ENCODE measurements at places on chromosomes 4 and X. TPM values are rescaled to one million over a fixed set of nuclear protein-coding genes. Genes with fewer than 3 reads are reported as not detected.
A peak's percentile ranks its signal among the peaks of the same experiment; 100 is the strongest.

GRCh38 chr4:100113732-100114131 lies 76.5 kb downstream of the DDIT4L start:
- no peak for DNase-seq

- no peak for DNase-seq
These were observed 17.7 kb downstream of the MND1 start for GRCh38 chr4:153362184-153362583.

DNA sequence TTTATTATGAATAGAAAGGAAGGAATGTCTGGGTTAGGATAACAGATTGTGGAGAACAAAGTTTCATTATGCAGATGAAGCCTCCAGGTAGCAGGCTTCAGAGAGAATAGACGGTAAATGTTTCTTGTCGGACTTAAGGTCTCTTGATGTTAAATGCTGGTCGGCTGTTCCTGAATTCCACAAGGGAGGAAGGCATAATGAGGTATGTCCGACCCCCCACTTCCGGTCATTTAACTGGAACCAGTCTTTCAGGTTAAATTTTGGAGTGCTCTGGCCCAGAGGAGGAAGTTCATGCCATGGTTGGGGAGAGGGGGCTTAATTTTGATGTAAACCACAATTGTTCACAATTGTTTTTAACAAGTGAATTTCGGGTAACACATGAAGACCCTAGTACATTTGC lies 158.1 kb upstream of the VCX3A start:
- no peak for DNase-seq

GRCh38 chr4:70062000-70062399 lies 11.8 kb downstream of the HTN1 start:
- DNase-seq: no peak

- DNase-seq: no peak
These were observed 293.6 kb upstream of the FAT4 start for GRCh38 chr4:125021189-125021588.

GRCh38 chrX:47458528-47458927 lies 24.5 kb downstream of the ZNF41 start:
- no peak for DNase-seq

DNA sequence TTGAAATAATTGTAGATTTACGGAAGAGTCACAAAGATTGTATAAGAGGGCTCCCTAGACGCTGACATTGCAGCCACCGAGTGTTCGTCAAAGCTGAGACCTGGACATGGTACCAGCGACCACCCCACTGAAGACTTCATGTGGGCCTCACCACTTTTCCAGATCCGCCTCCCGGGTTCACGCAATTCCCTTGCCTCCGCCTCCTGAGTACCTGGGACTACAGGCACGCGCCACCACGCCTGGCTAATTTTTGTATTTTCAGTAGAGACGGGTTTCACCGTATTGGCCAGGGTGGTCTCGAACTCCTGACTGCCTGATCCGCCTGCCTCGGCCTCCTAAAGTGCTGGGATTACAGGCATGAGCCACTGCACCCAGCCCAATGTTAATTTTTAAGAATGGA lies 29.7 kb downstream of the CPLX1 start:
- DNase-seq: no peak

DNA sequence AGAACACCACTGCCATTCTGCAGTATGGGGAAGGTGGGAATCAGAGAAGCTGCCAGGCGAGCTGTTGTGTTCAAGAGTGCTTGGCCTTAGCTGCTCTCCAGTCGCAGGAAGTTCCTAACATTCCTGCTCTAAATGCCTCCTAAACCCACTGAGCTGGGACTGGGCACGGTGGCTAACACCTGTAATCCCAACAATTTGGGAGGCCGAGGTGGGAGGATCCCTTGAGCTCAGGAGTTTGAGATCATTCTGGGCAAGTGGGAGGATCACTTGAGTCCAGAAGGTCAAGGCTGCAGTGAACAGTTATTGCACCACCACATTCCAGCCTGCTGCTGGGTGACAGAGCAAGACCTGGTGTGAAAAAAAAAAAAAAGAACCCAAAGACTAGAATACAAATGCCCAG lies 690.3 kb upstream of the FAM241A start:
- no peak for DNase-seq

- DNase-seq: no peak
These were observed 190.3 kb upstream of the PSAPL1 start for GRCh38 chr4:7625071-7625470.

DNA sequence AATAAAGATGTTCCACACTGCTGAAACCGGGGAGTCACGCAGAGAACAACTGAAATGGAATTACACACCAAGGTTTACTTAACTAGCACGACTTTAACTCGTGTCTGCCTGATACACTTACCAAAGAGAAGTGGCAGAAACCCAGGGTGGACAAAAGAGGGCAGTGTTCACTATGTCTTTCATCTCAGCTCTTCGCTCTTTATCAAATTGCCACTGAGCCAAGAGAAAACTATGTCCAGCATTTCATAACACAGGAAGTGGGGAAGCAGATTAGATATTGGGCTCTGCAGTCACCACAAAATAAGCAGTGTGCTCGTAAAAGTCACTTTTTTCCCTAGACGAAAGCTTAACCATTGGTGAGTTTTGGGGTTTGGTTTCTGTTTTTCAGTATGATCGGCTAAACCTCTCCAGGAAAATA lies 155.7 kb downstream of the CHIC2 start:
- DNase-seq: peak; percentile 66

GRCh38 chr4:181509073-181509472 lies 734.1 kb upstream of the TENM3 start:
- DNase-seq: no peak

DNA sequence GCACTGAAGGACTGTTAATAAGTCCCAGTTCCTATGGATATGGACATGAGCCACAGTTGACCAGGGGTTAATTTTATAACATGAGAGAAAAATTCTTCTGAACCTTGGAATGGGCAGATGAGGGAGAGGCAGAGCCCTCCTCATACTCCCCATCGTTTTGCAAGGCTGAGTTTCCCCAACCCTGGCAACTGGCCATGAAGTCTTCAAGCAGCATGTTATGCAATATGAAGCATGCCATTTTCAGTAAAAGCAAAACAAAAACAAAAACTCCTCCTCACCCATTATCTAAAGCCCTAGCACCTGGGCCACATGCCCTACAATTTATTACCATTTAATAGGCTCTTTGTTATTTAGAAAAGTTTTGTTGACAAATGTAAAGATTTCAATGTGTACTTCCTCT lies 64.5 kb downstream of the GPC4 start:
- peak; percentile 67 for DNase-seq

GRCh38 chr4:84792366-84793301 lies 173.9 kb downstream of the WDFY3 start:
- DNase-seq: no peak

- DNase-seq: peak; percentile 48
These were observed 52.0 kb downstream of the HMX1 start for GRCh38 chr4:8819473-8820177.

DNA sequence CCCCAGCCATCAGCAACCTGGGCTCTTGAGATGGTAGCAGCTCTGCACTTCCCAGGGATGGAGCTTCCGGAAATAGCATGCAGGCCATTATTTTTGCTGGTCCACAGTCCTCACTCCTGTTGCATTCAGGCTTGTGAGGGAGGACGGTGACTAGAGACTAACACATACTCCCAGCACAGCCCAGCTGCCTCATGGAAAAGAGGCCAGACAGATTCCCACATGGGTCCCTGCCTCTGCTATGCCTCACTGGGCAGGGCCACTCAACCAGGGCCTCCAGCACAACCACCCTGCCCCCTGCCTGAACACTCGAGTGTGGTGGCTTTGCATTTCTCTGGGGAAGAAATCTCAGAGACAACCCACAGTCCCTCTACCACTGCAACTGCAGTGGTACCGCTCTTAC lies 1195.1 kb downstream of the PCDH18 start:
- DNase-seq: no peak

GRCh38 chrX:138485767-138486166 lies 225.8 kb downstream of the FGF13 start:
- DNase-seq: no peak

GRCh38 chr4:155842080-155842479 lies 24.0 kb downstream of the ASIC5 start:
- no peak for DNase-seq

DNA sequence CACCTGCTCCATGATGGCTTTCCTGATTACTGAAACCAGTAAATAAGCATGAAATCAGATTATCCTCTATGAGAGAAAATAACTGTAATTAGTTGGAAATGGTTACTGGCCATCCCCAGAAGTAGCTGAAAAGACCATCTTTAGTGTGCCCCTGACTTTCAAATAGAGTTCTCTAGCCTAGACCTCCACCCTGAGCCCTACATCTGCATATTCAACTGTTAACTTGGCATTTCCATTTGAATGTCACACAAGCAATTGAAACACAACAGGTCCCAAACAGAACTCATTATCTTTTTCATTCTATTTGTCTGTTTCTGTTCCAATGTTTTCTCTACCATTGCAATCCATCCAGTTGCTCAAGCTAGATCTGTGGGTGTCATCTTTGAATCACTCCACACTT lies 952.3 kb downstream of the RPA4 start:
- no peak for DNase-seq

- no peak for DNase-seq
These were observed 149.4 kb downstream of the PDGFRA start for GRCh38 chr4:54378461-54378860.

- DNase-seq: no peak
These were observed 710 bp downstream of the PRKG2 start for GRCh38 chr4:81214144-81214880.

GRCh38 chr4:124177647-124178425 lies 534.7 kb downstream of the ANKRD50 start:
- no peak for DNase-seq

GRCh38 chr4:152217896-152218295 lies 318.0 kb downstream of the FBXW7 start:
- DNase-seq: no peak

DNA sequence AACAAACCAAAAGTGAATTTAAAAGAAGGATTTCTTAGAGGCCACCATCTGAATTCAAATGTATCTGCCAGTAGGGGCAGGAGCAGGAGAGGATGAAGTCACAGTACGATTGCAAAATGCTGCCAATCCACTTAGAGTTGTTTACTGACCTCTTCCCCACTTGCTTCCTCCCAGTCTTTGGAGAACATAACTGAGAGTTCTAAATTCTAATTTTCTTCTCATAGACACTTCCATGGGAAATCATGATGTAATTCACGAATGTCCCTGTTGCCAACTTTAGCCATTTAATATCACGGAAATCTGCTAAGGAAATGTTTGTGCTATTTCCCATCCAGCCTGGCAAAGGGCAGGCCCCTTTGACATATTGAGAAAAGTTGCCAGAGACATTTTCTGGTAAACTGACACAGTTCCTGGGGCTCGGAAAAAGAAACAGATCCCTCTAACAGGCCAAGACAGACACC lies 33.6 kb upstream of the NOCT start:
- DNase-seq: peak; percentile 69

DNA sequence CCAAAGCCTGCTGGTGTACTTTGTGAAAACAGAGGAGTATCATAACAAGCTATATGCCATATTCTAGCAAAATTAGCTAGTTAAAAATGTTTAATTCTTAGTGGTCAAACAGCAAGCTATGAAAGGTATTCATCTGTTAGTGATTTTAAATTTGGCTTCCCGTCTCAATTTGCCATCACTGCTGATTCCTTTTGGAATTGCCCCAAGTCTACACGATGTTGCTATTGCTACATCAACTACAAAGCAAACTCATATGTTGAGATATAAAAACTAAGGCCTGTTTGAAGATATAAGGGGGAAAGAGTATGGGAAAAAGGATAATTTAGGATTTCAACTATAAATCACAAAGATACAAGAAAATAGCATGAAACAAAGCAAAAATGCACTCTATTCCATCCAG lies 146.1 kb downstream of the COL25A1 start:
- DNase-seq: no peak

DNA sequence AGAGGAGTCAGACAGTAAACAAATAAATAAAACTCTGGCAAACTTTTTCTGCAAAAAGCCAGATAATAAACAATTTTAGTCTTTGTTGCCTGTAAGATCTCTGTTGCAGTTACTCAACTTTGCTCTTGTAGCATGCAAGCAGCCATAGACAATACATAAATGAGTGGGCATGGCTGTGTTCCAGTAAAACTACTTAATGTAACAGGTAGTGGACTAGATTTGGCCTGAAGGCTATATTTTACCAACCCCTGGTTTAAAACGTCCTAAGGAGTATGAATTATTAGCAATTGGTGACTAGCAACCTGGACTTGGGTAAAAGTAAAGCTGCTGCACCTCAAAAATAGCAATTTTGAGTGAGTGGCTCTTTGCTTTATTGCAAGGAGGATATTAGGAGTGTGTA lies 30.9 kb downstream of the SLAIN2 start:
- no peak for DNase-seq

DNA sequence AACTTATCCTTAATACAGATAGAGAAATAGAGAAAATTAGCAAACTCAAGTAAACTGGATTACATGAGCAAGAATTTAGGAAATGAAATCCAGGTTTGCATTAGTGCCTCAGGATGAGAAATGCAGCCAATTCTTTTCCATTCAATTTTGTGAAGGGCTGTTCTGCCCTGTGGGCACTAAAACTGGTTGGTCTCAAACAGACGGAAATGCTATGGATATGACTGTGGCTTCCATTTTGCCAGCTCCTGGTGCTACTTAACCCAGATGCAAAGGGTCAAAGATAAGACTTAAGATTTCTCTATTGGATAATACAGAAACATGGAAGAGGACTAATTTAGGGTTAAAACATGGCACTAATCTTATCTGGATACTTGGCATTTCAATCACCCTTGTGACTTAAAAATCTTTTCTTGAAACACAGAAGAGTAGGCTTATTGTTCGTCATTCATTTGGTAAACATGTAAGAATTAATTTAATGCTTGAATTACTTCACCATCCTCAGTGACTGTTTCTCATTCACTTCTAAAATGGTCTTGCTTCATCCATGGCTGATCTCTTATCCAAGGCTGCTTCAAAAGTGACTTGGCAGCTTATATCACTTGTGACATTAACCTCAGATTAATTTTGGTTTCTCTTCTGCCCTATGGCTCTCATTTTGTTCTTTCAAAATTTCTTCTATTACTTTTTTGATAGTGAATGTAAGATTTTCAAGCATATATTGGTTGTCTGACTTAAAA lies 1008.7 kb downstream of the GLUD2 start:
- DNase-seq: no peak

PNMA5 gene
- total RNA-seq: not detected

UGT2B11 gene
- total RNA-seq: not detected

BMX gene
- 20.1 TPM for total RNA-seq

ARMCX2 gene
- 43.9 TPM for total RNA-seq

DAPP1 gene
- total RNA-seq: 1.3 TPM

FHIP1A gene
- total RNA-seq: 11.6 TPM

FHL1 gene
- 2,468 TPM for total RNA-seq

GAB1 gene
- 81.7 TPM for total RNA-seq

TENM3 gene
- 10.7 TPM for total RNA-seq

BDH2 gene
- 36.4 TPM for total RNA-seq

SLC9A6 gene
- total RNA-seq: 16.3 TPM

EXOC1L gene
- not detected for total RNA-seq

TMPRSS11B gene
- total RNA-seq: not detected

HSFX1 gene
- 1.4 TPM for total RNA-seq

All from right atrium auricular region (tissue), 2 donors.